Urinary bladder (tissue), 4 donors: ENCODE measurements at places on chromosomes 16 and 17. TPM values are rescaled to one million over a fixed set of nuclear protein-coding genes. Genes with fewer than 3 reads are reported as not detected.
A peak's percentile ranks its signal among the peaks of the same experiment; 100 is the strongest.

- no peak for DNase-seq
Measured at GRCh38 chr17:45948881-45949624, 50.0 kb upstream of the STH start.

- no peak for DNase-seq
Measured at GRCh38 chr17:44386182-44386525, 3.3 kb downstream of the ITGA2B start.

DNA sequence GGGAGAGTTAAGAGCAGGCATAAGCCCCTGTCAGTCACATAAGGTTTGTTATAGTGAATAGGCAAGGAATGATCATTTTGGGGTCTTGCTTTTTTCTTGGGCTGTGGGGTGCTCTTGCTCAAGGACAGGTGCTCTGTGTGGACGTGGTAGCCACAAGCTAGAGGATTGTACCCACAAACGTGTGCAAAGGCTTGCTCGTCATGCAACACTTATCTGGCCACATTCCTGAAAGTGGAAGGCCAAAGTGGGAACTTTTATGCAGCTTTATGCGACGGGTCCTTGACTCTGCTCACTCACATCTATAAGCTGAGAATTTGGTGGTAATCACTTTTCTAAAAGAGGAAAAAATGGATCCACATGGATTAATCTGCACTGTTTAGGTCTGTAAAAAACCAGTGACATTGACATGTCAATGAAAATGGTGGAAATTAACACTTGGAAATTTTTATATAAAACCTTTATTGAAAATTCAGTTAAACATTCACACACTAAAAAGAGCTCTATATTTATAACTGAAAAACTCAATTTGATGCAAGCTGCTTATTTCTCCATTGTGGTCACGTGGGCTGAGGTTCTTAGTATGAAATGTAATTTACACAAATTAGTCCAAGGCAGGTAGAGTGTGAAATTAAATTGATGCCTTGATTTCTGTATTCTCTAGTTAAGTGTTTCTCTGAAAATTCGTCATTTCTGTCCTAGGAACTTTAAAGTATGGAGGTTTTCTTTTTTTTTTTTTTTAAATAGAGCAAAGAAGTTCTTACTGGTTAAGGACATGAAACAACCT lies 162.3 kb downstream of the MSI2 start:
- DNase-seq: no peak

- DNase-seq: no peak
Measured at GRCh38 chr17:82839617-82840292, at the start of gene ZNF750. TSS of gene ZNF750 (minus strand) at chr17:82840022. CDS start at chr17:82832454, 7,568 bp downstream.

DNA sequence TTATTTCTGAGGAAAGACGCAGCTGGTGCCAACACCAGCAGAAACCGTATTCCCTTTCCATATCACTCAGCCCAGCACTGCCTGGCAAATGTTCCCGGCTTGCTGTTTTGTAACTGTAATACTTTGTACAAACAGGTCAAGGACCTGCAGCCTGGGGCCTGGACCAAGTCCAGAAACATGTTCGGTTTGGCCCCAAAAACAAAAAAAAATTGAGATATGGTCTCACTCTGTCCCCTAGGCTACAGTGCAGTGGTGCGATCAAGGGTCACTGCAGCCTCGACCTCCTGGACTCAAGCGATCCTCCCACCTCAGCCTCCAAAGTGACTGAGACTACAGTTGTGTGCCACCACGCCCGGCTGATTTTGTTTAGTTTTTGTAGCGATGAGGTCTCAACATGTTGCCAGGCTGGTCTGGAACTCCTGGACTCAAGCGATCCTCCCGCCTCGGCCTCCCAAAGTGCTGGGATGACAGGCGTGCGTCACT lies 1.2 kb downstream of the HAGH start:
- DNase-seq: no peak

GRCh38 chr16:73553941-73554660 lies 506.2 kb upstream of the ZFHX3 start:
- DNase-seq: no peak

DNA sequence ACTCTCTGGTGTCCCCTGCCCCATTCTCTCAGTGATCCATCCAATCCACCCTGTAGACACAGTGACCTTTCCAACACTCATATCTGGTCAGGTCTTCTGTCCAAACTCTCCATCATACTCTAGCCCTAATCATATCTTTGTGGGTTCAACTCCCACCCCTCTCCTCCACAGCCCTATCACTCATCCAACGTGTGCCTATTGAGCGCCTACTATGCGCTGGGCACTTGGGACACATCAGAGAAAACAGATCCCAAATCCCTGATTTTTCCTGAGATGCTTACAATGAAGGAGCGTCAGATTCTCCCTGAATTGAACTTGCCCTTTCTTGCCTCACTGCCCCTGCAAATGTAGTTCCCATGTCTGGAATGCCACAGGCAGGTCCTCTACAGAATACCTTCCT lies 1.8 kb downstream of the DCTPP1 start:
- no peak for DNase-seq

DNA sequence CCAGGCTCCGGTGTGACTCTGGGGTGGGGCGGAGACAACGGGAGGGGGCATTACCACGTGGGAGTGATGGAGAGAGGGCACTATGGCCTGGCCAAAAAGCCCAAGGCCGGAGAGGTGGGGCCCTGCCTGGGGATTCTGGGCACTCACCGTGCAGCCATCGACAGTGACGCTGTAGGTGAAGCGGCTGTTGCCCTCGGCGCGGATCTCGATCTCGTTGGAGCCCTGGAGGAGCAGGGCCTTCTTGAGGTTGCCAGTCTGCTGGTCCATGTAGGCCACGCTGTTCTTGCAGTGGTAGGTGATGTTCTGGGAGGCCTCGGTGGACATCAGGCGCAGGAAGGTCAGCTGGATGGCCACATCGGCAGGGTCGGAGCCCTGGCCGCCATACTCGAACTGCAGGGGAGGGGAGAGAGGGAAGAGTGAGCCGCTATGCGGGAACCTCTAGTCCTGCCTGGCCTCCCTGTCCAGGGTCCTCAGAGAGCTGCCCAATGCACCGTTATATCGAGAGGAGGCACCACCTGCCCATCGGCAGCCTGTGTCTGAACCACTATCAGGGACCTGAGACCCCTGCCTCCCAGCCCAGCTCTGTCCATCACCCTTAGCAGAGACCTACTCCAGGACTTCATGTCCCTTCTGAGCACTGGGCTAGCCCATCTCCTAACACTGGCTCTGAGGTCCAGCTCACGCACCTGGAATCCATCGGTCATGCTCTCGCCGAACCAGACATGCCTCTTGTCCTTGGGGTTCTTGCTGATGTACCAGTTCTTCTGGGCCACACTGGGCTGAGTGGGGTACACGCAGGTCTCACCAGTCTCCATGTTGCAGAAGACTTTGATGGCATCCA lies 15.6 kb downstream of the COL1A1 start:
- DNase-seq: no peak

DNA sequence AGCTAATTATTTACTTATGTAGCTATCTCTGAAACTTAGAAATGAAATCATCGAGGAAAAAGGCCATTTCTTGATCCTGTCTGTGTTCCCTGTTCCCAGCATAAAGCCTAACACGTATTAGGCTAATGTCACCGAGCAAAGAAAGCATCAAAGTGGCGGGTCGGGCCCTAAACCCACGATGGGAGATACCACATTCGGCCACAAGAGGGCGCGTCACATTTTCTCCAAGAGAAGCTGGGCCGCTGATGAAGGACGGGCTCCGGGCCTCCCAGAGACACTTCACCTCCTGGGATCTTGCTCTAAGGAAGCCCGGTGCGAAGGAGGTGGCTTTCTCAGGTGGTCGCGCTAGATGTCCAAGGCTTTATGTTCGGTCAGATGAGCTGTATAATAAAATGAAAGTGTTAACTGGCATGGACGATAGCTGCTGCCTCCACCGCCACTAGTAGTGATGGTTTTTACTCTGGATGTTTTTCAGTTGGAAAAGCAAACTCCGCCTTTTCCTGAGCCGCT lies 853 bp upstream of the PDK2 start:
- DNase-seq: peak; percentile 79

GRCh38 chr17:48209973-48210372 lies 102.4 kb downstream of the SNX11 start:
- DNase-seq: no peak

- DNase-seq: no peak
Measured at GRCh38 chr17:17110520-17110919, 68.3 kb downstream of the MPRIP start.

DNA sequence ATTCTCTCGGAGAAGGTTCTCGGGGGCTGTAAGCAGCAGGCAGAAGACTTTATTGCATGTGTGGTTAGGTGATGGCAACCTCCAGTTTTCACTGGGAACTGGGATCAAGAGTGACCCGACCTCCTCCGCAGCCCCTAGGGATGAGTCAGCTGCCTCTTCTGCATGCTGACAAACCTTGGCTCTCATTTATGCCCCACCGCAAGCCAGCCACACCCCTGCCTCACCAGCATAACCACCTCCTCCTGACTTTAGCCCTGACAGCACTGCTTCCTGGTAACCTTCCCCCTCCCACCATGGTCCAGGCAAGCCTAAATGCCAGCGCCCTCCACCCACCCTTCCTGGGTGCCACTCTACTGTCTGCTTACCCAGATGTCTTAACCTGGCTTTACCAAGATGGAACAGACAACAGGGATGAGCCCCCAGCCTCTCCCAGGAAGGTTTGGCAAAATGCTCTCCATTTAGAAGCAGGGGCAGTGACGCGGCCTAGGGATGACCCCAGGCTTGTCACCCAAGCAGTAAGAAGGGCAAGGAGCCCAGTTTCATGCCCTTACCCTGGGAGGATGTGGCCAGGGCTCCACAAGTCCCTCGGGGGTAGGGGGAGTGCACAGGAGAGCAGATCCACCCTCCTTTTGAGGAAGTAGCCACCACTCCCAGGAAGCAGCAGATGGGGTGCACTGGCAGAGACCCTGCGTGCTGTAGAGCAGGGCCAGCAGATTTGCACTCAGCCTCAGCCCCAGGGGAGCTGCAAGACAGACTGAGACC lies 73.5 kb downstream of the GOSR1 start:
- no peak for DNase-seq

- peak; percentile 78 for DNase-seq
Measured at GRCh38 chr17:21214015-21214776, at the start of gene TMEM11. TSS of gene TMEM11 (minus strand) at chr17:21214161. CDS start at chr17:21214152, 9 bp downstream.

- DNase-seq: no peak
Measured at GRCh38 chr17:49637050-49637449, 40.8 kb downstream of the SPOP start.

DNA sequence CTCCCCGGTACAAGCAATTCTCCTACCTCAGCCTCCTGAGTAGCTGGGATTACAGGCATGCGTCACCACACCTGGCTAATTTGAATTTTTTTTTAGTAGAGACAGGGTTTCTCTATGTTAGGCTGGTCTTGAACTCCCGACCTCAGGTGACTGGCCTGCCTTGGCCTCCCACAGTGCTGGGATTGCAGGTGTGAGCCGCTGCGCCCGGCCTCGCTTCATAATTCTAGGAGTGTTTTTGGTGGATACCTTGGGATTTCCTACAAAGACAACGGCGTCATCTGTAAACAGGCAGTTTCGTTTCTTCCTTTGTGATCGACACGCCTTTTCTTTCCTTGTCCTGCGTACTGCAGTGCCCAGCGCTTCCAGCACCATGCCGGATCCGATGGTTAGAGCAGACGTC lies 60.9 kb upstream of the GNG13 start:
- no peak for DNase-seq

- DNase-seq: peak; percentile 40
Measured at GRCh38 chr16:31700530-31701388, 172.8 kb upstream of the ZNF267 start.

DNA sequence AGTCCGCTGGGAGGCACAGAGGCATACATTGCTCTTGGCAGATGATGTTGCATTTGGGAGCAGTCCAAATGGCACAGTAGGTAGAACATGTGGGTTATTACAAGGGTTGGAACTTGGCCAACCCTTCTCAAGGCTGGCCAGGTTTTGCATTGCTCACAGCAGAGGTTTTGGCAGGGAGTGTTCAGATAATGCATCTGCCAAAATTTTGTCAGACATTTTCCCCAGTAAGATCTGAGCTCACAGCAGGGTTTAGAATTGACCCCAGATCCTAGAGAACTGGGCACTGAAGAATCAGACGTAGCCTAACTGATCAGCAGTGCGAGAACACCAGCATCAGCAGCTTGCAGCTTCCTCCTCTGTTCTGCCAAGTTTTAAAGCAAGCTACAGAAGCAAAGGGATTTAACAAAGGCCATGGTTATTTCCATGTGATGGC lies 468.8 kb upstream of the KIF2B start:
- no peak for DNase-seq

- DNase-seq: no peak
Measured at GRCh38 chr16:57266531-57267260, 17.8 kb downstream of the PLLP start.

DNA sequence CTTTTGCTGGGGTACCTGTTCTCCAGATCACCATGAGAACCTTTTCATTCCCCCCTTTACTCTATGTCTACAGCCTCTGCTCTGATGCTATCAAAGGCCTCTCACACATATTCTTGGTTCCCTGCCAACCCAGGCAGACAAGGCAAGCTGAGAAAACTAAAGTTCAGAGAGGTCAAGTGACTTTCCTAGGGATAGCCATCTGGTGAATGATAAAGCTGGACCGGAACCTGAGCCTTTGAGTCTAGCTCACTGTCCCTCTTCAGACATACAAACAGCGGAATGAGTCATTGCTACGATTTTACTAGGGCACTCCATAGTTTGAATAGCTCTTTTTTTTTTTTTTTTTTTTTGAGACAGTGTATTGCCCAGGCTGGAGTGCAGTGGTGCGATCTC lies 73.3 kb downstream of the XYLT1 start:
- no peak for DNase-seq

DNA sequence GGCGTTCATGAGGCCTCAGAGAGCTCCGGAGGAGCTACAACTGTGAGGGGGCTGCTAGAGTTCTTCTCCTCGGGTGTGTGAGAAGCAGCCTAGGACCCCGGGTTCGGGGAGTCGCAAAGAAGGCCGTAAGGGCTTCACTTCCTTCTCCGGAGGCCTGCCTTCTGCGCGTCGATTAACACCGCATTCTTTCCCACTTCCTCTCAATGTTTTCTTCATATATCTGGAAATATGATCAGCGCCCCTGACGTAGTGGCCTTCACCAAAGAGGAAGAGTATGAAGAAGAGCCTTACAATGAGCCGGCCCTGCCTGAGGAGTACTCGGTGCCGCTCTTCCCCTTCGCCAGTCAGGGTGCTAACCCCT lies 449 bp downstream of the SMCR8 start:
- no peak for DNase-seq

- DNase-seq: no peak
Measured at GRCh38 chr16:56278196-56278855, 87.0 kb downstream of the GNAO1 start.

GRCh38 chr16:84959784-84960417 lies 51.4 kb downstream of the ZDHHC7 start:
- no peak for DNase-seq

Gene HELZ
- polyA plus RNA-seq: 7.8 TPM

Gene KRT24
- 4.7 TPM for polyA plus RNA-seq

Gene HSPB9
- polyA plus RNA-seq: 0.11 TPM

Gene DHODH
- 7.1 TPM for polyA plus RNA-seq

Gene ASB16
- polyA plus RNA-seq: 1.2 TPM

Gene ETV4
- polyA plus RNA-seq: 1.2 TPM

Gene CACNG3
- not detected for polyA plus RNA-seq

Gene KRTAP4-1
- not detected for polyA plus RNA-seq

Gene CCL5
- 4.8 TPM for polyA plus RNA-seq

Gene KRT12
- not detected for polyA plus RNA-seq

Gene TBC1D28
- polyA plus RNA-seq: not detected

Gene KRT35
- polyA plus RNA-seq: not detected

Gene NPIPA8
- 0.11 TPM for polyA plus RNA-seq

Gene ST6GALNAC2
- 7.6 TPM for polyA plus RNA-seq

Gene CDC27
- 33.8 TPM for polyA plus RNA-seq

Gene CACNG4
- 0.20 TPM for polyA plus RNA-seq

Gene CCDC144A
- polyA plus RNA-seq: 1.3 TPM

Gene SLC16A5
- 13.2 TPM for polyA plus RNA-seq

Gene CFAP97D1
- 0.05 TPM for polyA plus RNA-seq

Gene GRB7
- 2.7 TPM for polyA plus RNA-seq

Gene NPIPB6
- polyA plus RNA-seq: 0.81 TPM

Gene PRKCA
- 15.6 TPM for polyA plus RNA-seq

Gene CHST4
- polyA plus RNA-seq: not detected
